ENCODE measurements at places on chromosomes 6 and 20.

DNA sequence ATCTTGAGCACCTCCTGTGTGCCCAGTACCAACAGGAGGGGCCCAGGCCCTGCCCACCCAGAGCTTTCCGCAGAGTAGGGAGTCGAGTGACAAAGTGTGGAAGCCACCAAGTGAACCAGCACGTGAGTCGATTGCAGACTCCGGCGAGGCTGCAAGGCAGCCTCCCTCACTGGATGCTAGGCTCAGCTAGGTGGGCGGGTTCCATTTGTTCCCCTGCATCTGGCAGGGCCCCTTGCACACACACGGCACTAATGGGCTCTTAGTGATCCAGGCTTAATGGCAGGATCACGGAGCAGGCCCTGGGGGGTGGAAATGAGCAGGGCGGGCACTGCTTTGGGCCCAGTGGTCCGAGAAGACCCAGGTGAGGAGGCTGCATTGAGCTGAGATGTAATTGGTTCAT lies 140.4 kb downstream of the PHACTR3 start:
- DNase-seq = no peak

DNA sequence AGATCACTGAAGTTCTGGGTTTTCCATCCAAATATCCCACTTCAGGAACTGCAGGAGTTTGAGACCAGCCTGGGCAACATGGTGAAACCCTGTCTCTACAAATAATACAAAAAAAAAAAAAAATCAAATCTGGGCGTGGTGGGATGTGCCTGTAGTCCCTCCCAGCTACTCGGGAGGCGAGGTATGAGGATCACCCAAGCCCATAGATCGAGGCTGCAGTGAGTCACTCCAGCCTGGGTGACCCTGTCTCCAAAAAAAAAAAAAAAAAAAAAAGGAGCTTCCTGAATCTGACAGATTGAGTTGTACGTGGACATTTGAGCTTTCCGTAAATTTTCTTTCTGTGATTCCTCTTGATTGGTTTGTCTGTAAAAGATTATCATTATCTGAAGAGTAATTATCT lies 55.6 kb downstream of the TULP4 start:
- DNase-seq = no peak

- peak; percentile 70 for DNase-seq
Observed at GRCh38 chr6:16669227-16669626, 92.0 kb downstream of the ATXN1 start.

DNA sequence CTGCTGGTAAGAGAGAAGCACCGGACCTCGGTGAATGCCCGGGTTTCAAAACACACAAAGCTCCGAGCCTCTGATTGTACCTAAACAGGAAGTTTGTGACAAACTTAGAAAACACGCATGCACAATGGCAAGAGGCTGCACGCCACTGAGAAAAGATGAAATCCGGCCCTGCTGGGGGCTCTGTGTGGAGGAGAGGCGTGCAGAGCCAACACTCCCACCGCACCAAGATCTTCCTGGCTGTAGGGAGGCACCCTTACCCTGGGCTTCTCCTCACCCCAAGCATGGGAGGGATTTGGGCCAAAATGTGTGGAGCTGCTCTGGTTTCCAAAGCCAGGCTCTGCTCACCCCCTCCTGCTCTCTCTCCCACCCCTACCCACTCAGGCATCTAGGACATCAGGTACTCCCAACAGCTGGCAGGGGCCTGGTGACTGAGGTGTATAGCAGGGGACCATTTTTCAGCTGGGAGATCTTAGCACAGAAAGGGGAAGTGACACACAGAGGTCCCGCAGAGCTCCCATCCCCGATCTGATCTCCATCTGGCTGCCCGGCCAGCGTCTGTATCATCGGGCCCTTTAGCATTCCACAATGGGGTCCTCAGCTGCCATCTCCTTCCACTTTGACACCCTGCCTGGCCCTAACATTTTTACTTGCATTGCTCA lies 84.2 kb downstream of the TRERF1 start:
- DNase-seq = peak; percentile 47

DNA sequence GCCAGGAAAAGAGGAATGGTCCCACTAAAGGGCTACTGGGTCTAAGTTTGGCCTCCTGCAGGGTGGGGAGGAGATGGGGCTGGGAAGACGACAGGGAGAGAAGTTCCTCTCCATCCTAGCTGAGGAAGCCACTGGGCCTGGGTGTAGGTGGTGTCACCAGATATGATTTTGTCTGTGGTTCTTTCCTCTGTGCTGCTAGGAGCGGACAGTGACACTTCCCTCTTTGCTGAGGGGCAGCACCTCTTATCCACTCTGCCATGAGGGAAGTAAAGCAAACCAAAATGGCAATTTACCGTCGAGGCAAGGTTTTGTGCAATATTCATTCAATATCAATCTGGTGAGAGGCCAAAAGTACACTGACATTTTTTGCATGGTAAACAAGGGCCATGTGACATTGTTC lies 33.0 kb upstream of the NR2E1 start:
- DNase-seq = no peak

DNA sequence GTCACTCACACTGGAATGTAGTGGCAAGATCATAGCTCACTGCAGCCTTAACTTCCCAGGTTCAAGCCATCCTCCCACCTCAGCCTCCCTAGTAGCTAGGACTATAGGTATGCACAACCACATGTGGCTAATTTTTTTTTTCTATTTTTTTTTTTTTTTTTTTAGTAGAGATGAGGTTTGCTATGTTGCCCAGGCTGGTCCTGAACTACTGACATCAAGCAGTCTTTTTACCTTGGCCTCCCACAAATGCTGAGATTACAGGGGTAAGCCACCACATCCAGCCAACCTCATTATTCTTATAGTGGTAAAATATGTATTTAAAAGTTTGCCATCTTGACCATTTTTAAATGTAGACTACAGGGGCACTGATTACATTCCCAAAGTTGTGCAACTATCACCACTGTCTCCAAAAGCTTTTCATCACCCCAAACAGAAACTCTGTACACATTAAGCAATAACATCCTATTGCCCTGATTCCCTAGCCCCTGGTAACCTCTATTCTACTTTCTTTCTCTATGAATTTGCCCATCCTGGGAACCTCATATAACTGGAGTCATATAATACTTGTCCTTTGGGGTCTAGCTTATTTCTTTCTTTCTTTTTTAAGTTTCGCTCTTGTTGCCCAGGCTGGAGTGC lies 268.0 kb upstream of the JARID2 start:
- DNase-seq = no peak

- DNase-seq = no peak
Observed at GRCh38 chr6:131754088-131754487, 43.3 kb upstream of the CTAGE9 start.

GRCh38 chr6:46370622-46371021 lies 120.6 kb downstream of the RCAN2 start:
- no peak for DNase-seq

GRCh38 chr6:15763837-15764236 lies 101.0 kb upstream of the DTNBP1 start:
- DNase-seq = no peak

GRCh38 chr20:32626859-32627636 lies 41.9 kb upstream of the NOL4L start:
- no peak for DNase-seq

DNA sequence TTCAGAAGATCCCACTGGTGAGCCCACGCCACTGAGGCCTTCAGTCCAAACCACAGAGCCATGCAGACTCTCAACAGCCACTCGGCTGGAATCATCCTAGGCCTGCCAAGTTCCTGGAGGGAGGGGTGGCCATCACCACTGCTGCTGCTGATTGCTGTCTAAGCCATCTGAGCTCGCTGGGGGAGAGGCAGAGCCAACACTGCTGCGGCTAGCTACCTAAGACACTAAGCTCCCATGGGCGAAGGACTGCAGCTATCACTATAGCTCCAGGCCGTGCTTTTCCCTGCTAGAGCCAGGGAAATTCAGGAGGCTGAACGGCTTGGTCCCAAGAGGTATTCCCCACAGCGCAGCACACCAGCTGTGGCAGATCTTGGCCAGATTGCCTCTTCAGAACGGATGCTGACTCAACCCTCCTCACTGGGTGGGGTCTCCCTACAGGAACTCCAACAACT lies 73.6 kb downstream of the TBC1D32 start:
- no peak for DNase-seq

- no peak for DNase-seq
Observed at GRCh38 chr20:48326434-48326691, 501.4 kb downstream of the PREX1 start.

DNA sequence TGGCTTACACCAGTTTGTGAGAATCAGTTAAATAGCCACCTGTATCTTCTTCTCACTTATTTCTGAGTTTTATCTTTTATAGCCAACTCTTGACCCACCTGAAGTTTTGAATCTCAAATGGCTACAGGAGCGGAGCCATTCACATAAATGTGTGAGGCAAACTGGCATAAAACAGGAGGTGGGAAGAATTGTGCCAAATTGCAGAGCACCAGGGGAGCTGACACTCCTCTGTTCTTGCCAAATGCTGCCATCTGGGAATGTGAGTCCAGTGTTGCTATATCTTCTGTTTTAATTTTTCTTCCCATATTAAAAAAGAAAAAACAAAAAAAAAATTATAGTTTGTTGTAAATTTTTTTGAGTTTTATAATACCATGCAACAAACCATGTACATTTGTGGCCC lies 17.0 kb upstream of the RNF146 start:
- DNase-seq = no peak

GRCh38 chr6:87197547-87197946 lies 42.2 kb downstream of the ZNF292 start:
- no peak for DNase-seq

- peak; percentile 21 for DNase-seq
Observed at GRCh38 chr6:136764517-136764993, 27.7 kb downstream of the MAP3K5 start.

GRCh38 chr6:168275168-168275567 lies 44.4 kb downstream of the DACT2 start:
- no peak for DNase-seq

DNA sequence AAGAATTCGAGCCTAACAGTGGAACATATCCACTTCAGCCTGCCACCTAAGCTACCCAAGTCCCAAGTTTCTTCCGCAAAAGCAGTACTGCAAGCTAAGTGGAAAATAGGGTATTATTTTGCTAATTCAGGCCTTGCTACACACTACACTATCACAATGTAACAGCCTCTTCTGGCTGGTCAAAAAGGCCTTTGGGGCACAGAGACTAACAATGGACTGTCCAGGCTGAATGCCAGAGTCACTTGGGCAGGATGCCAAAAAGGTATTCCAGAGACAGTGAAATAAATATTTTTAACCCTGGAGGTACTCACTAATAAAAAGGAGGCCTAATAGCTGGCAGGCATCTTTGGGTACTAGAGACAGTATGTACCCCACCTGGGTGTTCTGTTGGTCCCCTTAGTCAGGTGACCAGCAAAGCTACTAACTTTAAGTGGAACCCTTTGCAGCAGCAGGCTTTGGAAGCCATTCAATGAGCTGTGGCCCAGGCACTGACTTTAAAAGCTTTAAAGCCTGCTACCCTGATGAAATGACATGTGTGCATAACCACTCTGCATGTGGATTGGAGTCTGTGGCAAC lies 692.1 kb downstream of the HTR1B start:
- no peak for DNase-seq

DNA sequence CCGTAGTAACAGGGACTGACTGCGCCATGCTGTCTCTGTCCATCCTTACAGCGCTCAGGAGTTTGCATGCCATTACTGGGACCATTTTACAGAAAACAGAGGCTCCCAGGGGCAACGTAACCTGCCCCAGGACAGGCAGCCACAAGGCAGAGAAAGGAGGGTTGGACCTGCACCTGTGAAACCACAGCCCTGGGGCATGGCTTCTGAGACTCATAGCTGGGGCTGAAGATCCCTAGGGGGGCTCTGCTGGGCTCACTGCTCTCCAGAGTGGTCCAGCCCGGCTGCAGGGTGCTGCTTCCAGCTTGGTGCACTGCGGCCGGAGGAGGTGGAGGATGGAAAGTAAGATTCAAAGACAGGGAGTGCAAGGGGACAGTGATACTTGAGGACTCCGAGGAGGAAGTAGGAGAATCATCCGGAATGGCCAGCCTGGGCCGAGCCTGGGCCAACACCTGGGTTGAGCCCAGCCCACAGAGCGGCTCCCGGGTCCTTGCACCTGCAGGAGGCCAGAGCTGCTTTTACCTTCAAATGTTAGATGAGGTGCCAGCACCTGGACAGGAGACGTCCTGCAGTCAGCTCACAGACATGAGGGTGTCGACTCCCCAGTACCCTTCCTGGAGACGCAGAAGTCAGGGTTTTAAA lies 183.2 kb downstream of the CDH4 start:
- DNase-seq = no peak

DNA sequence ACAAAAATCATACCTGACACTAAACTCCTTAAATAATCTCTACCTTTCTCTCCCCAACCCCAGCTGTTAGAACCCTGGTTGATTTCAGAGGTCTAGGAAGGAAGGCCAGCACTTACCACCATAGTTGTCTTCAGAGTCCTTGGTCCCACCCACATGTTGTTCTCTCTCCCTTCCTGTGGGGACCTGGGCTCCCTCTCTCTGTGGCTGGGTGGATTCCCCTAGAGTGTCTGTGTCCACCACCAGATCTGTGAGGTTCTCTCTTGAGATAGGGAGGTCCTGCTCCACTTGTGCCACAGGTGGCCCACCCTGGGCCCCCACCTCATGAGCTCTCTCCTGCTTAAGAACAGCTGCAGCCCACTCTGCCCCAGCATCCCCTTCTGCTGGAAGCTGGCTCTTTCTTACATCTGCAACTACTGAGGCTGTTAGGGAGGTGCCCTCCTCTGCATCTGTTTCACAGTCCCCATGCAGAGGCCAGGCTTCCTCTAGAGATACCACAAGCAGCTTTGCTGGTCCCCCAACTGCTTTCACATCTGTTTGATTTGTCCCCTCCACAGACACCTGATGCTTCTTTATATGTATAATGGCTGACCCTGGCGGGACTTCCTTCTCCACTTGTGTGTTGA lies 5.2 kb downstream of the MDC1 start:
- DNase-seq = no peak

GRCh38 chr20:58102744-58103516 lies 125.5 kb downstream of the ANKRD60 start:
- no peak for DNase-seq

GRCh38 chr6:53429401-53429800 lies 80.7 kb upstream of the ELOVL5 start:
- no peak for DNase-seq

- no peak for DNase-seq
Observed at GRCh38 chr6:43665376-43665775, 20.5 kb downstream of the RSPH9 start.

GRCh38 chr6:38861926-38862401 lies 146.9 kb downstream of the DNAH8 start:
- DNase-seq = no peak

GRCh38 chr20:62238569-62239277 lies 402 bp downstream of the OSBPL2 start:
- DNase-seq = peak; percentile 26

DNA sequence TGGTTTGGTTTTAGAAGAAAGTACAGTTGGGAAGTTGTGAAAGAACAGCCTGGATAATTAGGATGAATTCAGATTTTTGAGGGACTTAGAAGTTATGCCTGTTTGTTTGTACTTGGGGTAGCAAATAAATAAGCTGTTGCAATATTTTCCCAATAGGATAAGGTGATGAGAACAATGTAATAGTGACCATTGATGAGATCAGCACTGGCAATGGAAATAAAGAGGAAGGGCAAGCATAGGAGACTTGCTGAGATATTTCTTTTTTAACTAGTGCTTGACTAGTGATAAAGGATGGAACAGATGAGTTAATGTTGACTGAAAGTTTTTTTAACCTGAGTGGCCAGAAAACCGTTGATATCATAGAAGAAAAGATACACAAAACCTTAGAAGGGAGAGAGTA lies 498.8 kb downstream of the CDKAL1 start:
- no peak for DNase-seq

GRCh38 chr6:169577236-169577635 lies 124.6 kb downstream of the WDR27 start:
- no peak for DNase-seq
